Brain (organoid and tissue), 16 donors: ENCODE measurements at places on chromosomes 7 and 10.

- no peak for DNase-seq
Measured at GRCh38 chr10:29630205-29631048, 4.3 kb downstream of the SVIL start.

DNA sequence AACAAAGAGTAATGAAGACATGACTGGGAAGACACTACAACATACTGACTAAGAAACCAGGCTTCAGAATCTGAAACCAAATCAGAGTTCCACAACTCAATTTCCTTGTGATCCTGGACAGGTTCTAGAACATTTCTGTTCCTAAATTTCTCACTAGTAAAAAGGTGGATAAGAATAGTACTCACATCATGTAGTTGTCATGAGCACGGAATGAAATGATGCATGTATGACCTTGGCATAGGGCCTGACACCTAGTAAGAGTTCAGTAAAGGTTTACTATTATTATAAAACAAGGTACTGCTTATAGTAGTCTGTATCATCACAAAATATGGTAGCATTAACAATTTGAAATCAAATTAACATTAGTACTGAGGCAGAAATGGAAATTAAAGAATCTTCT, 19.9 kb downstream of the DOCK4 start:
- DNase-seq = no peak

DNA sequence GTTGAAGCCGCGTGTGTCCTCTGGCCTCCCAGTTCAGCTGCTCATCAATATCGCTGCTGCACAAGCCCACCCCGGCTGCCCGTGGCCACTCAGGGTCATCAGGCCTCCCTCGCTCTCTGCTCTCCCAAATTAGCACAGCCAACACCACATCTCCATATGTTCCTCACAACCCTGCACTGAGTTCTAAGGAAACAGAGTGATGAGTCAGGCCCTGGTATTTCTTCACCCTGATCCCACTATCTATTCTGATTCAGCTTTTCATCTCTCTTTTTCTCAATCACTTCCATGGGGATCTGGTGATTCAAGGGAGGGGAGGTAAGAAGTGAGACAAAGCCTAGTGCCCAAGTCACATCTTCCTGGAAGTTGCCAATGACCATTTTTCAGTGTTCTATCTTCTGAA, 23.8 kb downstream of the CYTH3 start:
- no peak for DNase-seq

- DNase-seq = no peak
Measured at GRCh38 chr7:137564677-137565076, 221.1 kb upstream of the PTN start.

GRCh38 chr7:120400806-120401455, 128.0 kb downstream of the KCND2 start:
- DNase-seq = no peak

GRCh38 chr7:117019786-117020590, 66.7 kb downstream of the ST7 start:
- peak; percentile 98 for DNase-seq

GRCh38 chr10:22669163-22669711, 45.1 kb downstream of the PIP4K2A start:
- no peak for DNase-seq

GRCh38 chr7:130329681-130330080, 14.9 kb upstream of the CPA5 start:
- peak; percentile 13 for DNase-seq

DNA sequence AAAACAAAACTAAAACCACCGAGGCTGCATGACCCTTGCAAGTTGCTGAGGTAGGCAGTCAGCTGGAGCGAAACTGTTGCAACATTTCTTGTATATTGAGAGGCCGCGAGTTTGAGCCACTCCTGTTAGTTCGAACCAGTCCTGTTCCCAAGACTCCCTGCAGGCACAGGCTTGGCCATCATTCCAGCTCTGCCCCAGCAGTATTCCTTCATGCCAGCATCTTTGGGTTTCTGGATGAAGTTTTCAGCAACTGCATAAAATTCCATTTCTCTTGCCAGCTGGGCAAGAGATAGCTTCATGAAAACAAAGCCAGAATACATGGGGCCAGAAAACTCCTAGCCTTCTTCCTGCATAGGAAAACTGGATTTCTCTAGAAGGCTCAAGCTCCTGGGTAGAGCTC, 207.6 kb downstream of the FRMD4A start:
- no peak for DNase-seq

DNA sequence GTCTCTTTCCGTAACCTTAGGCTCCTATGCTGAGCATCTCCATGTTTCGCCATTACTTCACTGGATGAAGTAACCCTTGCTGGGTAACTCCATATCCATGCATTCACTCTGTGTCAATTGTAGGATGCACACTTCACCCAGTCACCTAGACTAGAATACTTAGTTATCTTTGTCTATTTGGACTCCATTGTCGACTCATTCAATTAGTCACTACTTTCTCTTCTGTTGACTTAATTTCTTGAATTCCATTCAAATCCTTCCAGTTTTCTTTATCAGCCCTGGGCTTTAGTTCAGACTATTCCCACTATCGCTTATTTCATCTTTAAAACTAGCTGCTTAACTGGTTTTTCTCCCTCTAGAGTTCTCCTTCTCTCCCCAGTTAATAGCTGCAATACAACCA, 111.3 kb upstream of the TNS3 start:
- no peak for DNase-seq

- DNase-seq = no peak
Measured at GRCh38 chr7:2713370-2713769, 25.4 kb downstream of the AMZ1 start.

DNA sequence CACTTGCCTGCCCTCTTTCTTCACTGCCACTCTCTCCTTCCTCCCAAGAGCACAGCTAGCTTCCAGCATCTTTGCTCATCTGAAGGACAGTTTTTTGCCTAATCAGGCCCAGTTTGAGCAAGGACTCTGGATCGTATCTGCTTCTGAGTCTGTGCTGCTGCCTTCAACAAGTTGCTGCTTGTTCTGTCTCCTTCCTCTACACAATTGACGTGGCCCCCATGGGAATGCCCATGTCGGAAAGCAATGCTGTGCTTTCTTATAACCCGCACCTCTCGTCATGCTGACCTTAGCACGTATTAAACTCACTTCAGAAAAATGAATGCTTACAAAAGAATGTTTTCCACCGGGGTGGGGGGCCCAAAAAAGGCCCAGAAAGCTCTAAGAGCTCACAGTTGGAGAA, 324.7 kb upstream of the C7orf33 start:
- no peak for DNase-seq

- no peak for DNase-seq
Measured at GRCh38 chr10:19825700-19826099, 9.5 kb downstream of the PLXDC2 start.

DNA sequence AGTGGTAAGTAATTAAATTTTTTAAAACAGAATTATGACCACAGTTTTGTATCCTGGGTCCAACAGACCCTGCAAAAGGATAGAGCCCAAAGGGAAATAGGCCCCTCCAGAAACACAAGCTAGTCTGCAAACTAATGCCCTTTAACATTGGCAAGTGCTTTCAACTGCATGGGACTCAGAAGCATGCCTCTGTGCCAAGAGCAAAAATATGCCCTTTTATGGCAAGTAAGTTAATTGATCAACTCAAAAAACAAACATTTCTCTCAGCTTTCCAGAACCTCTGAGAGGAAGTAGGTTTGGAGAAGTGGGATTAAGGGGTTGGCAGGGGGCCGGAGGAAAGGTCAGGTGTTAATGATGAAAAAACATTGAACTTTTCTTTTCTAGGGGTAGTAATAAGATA, 186.6 kb upstream of the PRSS1 start:
- DNase-seq = no peak

GRCh38 chr10:29784175-29784773, 149.5 kb upstream of the SVIL start:
- peak; percentile 11 for DNase-seq

GRCh38 chr10:6667679-6668270, 87.7 kb upstream of the PRKCQ start:
- peak; percentile 87 for DNase-seq

GRCh38 chr7:67990003-67990402, 993.4 kb downstream of the TYW1 start:
- DNase-seq = no peak

DNA sequence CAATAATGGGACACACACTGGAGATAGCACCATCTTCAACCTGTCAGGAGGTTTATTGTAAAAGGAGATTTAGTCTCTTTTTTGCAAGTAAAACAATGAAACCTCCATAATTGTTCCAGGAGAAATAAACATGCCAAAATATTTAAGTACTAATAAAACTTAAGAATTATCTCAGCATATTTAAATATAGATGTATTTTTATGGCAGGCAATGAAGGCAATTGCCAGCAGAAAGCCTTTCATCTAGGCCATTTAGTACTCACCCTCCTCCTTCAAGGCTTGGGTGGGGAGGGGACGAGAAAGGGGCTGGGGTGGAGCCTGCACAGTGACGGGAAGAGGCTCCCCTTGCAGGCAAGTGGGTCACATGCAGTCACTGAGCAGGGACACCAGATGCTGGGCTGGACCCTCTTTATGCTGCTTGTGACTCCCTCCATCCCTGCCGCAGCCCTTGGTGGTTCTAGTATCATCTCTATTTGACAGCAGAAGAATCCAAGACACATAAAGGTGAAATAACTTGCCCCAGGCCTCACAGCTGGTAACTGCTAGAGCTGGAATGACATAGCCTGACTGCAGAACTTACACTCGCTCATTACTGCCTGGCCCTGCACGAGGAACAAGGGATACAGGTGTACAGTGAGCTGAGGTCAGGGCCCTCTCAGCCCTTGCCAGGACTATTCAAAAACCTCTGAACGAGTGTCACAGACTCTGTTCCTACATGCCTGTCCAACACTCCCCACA, 449.5 kb upstream of the ZMIZ1 start:
- no peak for DNase-seq

- DNase-seq = peak; percentile 31
Measured at GRCh38 chr10:69968830-69969229, 83.8 kb upstream of the MACROH2A2 start.

- no peak for DNase-seq
Measured at GRCh38 chr10:116307455-116307854, 16.8 kb upstream of the CCDC172 start.

DNA sequence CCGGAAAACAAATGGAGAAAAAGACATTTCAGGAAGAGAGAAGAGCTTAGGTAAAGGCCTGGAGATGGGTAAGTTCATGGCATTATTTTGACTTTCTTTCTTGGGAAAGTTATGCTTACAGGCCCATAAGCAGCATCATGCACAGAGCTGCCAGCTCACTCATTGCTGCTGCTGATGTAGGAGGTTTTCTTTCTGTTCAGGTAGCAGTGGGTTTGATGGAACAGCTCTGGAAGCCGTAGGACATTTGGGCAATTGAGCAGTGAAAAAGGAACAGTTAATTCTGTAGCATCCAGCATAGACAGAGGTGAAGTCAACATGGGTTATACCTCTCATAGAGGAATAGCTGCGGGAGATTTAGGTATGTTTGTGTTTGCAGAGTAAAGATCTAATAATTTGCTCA, 3.3 kb downstream of the CHN2 start:
- DNase-seq = no peak

DNA sequence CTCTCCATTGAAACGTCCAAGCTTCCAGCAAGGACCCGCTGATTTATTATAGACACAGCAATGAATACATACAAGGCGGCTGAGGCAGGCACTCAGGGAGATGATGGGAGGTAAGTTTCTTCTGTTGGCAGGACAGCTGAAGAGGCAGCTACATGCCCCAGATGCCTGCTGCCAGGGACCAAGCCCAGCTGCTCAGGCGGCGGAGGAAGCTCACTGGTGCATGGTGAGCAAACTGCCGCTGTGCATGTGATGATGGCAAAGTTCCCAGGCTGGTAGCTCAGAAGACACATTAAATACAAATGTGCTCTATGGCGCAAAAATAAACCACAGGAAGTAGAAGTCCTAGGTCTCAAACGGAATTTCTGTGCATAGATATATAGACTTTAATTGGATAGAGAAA, 2.3 kb downstream of the DNTT start:
- peak; percentile 63 for DNase-seq

DNA sequence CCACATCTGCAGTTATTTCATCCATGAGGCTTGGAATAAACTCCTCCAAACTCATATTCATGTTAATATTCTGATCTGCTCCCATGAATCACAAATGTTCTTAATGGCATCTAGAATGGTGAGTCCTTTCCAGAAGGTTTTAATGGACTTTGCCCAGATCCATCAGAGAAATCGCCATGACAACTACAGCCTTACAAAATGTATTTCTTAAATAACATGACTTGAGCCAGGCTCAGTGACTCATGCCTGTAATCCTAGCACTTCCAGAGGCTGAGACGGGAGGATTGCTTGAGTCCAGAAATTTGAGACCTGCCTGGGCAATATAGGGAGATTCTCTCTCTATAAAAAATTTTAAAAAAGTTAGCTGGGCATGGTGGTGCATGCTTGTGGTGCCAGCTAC, 102.1 kb upstream of the TMEM168 start:
- DNase-seq = no peak

DNA sequence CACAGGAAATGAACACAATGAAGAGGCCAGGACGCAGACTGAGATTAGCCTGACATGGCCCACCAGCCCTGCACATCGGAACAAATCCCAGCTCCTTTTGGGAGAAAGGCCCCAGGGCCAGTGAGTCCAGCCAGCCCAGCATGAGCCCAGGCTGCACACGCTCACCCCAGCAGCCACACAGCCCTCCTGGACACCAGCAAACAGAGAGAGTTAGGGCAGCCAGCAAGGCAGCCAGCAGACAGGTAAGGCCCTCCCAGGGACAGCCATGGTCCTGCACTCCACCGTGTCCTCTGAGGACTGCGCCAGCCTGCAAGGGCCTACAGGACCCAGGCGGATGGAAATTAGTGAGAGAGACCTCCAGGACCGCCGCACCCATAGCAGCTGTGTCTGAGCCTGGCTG, 8.1 kb upstream of the GRID1 start:
- no peak for DNase-seq

DNA sequence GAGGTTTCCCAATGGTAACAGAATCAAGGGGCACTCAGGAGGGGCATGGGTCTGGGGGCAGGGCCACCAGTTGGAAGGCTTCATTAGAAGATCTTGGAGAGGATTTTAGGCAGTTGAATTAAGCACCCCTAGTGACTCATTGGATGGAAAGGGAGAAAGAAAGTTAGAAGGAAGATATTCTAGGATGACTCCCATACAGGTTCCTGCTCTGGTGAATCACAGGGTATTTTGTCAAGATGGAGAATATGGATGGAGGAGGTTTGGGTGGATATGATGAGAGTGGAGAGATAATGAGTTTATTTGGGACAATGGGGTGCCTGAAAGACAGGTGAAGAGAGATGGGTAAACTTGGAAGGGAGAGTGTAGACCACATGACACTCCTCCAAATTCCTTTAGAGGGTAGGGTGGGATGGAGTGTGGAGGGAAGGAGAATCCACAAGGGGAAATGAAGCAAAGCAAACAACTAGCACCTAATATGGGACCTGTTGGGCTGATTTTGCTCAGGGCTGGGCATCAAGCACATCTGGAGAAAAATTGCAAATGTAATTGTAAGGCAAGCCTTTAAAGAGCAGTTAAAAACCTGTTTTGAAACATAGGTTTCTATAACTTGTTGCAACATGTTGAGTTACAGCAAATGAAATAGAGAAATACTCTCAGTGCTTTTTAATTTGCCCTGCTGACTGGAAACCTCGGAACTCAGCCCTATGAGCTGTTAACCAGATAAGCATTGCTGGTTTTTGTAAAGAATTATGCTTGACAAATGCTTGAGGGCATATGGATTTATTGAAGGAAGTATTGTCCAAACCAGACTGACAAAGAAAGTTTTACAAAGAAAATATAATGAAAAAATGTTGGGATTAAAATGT, 2.9 kb upstream of the ENTPD7 start:
- DNase-seq = no peak

- DNase-seq = no peak
Measured at GRCh38 chr7:146948703-146949102, 832.1 kb downstream of the CNTNAP2 start.

- DNase-seq = peak; percentile 49
Measured at GRCh38 chr7:39950473-39951225, 593 bp downstream of the CDK13 start.

- DNase-seq = no peak
Measured at GRCh38 chr10:26365681-26366358, 72.3 kb upstream of the APBB1IP start.
